GM18507 (cell line): ENCODE measurements at places on chromosomes 12 and 14.

DNA sequence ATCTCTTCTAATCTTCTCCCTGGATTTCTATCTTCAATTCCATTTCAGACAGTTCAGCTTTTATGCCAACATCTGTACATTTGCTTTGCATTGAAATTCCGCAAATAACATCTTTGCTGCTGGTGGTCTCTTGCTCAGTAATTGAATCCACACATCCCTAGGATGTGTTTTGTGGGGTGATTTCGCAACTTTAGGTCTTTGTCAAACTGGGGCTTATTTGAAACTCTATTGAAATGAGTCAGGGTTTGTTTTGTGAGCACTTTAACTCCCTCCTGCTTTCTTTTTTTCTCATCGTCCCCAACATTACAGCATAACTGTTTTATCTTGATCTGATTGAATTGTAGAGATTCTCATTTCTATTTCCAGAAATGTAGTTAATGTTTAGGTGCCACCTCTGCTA lies 404.3 kb downstream of the NPAS3 start:
- no peak for DNase-seq

- DNase-seq = no peak
These were observed 19.9 kb downstream of the DAAM1 start for GRCh38 chr14:59208224-59208814.

GRCh38 chr12:92085736-92086040 lies 60.0 kb downstream of the BTG1 start:
- no peak for DNase-seq

GRCh38 chr14:65604936-65605335 lies 192.4 kb downstream of the FUT8 start:
- DNase-seq = no peak

- DNase-seq = peak; percentile 70
These were observed 151.0 kb downstream of the ADGRD1 start for GRCh38 chr12:131104463-131105350.

- DNase-seq = no peak
These were observed 15.1 kb downstream of the TMEM106C start for GRCh38 chr12:47978598-47978873.

GRCh38 chr12:90677552-90677951 lies 277.4 kb downstream of the CCER1 start:
- DNase-seq = no peak

- no peak for DNase-seq
These were observed 71.8 kb upstream of the TMX1 start for GRCh38 chr14:51168215-51168613.

- DNase-seq = no peak
These were observed 236.3 kb downstream of the SLC25A21 start for GRCh38 chr14:36935976-36936678.

GRCh38 chr12:106942775-106943174 lies 12.9 kb upstream of the TMEM263 start:
- no peak for DNase-seq

DNA sequence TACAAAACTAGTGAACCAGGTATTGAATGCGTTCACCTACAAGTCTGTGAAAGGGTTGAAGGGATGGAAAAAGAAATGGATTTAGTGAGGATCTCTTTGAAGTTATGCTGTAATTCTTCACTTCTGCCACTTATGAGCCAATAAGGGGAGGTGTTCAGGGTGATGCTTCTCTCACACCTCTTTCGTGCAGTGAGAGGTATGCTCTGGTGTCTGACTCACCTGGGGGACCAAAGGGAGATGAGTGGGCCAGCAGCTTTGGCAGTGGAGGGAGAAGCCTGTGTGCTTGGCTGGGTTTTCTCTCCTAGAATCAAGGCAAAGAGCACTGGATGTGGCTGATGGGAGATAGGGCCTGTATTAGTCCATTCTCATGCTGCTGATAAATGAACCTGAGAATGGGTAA lies 45.4 kb downstream of the E2F7 start:
- DNase-seq = no peak

- no peak for DNase-seq
These were observed 170.0 kb upstream of the DAAM1 start for GRCh38 chr14:59018460-59018859.

- DNase-seq = no peak
These were observed 45.2 kb downstream of the GRIP1 start for GRCh38 chr12:66633676-66634075.

GRCh38 chr12:108633534-108634248 lies at the start of gene SELPLG:
SELPLG (minus strand) TSS chr12:108633894; CDS start chr12:108624307, 9,587 bp downstream.
- DNase-seq = peak; percentile 75

DNA sequence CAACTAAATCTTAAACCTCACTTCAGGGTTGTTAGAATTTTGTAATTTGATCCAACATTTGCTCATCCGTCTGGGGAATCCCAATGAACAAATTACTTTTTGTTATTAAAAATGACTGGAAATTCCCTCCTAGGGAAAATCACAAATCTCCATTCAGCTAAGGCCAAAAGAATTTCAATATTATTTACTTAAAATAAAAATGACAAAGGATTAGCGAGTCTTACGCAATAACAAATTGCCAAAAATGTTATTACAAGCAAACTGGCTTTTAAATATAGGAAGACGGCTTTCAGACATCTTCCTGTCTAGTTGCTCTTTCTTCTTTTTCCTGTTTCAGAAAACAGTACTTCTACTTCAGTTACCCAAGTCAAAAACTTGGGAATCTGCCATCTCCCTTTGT lies 92.4 kb upstream of the TSPAN8 start:
- no peak for DNase-seq

DNA sequence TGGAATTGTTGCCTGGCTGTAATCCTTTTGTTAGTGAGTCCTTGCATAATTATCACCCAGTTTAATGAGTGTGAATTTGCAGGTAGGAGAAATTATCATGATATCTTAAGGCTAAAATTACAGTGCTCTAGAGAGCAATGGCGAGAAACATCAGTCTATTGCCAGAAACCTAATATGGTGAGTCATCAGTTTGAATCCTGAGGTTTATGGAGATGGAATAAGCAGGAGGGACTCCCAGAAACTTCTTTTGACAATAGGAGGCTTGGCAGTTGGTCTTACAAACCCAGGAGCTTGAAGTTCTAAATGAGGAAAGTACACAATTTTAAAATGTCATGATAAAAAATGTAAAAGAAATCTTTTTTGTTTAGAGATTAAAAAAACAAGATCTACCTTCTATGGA lies 31.5 kb upstream of the CRADD start:
- no peak for DNase-seq

DNA sequence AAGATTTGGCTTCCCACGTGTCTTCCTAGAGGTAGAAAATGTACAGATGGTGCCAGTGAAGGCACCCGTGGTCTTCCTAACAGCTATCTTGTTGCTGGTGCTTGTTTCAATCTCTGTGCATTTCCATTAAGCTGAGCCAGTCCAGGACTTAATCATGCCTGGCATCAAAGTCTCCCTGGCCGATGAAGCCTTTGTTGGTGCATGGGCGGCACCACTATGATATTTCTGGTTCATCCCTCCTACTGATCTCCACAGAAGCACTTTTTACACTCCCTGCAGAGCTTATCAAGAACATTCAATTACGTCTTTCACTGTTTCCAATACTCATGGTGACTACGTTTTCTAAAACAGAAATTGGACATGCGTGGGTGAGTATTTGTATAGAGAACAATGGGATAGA lies 128.4 kb downstream of the TTC8 start:
- no peak for DNase-seq

DNA sequence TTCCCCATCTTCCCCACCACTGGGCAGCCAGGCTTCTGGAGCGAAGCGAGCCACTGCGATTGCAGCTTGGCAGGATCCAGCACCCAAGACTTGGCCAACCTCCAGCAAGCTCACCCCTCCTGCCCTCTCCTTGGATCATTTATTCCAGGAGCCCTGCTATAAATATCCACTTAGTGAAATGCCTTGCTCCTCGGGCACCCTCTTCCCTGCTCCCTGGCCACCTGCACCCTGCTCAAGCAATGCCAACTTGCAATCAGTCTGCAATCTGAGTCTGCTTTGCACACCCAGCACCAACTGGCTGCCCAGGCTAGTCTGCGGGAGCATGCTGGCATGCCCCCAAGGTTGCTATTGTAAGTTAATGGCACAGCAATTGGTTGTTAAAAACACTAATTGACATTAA lies 666.0 kb downstream of the MED13L start:
- DNase-seq = no peak

- no peak for DNase-seq
These were observed 96.3 kb downstream of the ITPK1 start for GRCh38 chr14:93019367-93019843.
